ENCODE measurements at places on chromosomes 2 and 18. TPM values are rescaled to one million over a fixed set of nuclear protein-coding genes. Genes with fewer than 3 reads are reported as not detected.

GRCh38 chr2:239186516-239187357, 214.1 kb downstream of the HDAC4 start:
- peaks cover 22% of the 10 kb centered on the region for H3K36me3 ChIP-seq
- H3K4me1 ChIP-seq: peaks cover 5% of the 10 kb centered on the region
- H3K27ac ChIP-seq: no peak overlapping the region

- no peaks in the 10 kb centered on the region for H3K27me3 ChIP-seq
- H3K4me1 ChIP-seq: no peaks in the 10 kb centered on the region
- DNase-seq: no peak
- H3K27ac ChIP-seq: no peak overlapping the region
- H3K4me3 ChIP-seq: no peak overlapping the region
These were observed 164.4 kb downstream of the ETAA1 start for GRCh38 chr2:67561457-67561965.

DNA sequence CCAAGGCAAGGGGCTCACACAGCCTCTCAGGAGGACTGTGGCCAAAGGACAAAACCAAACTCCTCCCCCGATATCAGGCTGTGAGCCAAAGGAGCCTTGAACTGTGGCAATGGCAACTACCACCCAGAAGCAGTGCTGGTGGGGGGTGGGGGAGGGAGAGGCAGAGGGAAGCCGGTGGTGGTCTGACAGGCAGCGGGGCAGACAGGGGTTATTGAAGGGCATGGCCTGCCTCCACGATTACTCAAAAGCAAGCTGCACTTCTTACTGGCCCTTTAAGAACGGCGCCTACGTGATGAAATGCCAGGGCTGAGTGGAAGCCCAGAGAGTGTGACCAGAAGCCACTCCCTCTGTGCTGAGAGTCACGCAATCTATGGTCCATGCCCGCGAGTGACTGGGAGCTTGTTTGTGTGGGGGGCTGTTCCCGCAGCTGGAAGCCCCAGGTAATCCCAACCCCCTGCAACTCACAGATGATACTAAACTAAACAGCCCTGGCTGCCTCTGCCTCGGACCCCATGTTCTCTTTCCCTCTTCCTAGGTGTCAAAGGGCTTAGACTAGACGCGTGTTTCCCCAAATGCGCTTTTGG, 128.2 kb upstream of the CXCR4 start:
- no peak overlapping the region for H3K4me3 ChIP-seq
- DNase-seq: no peak
- no peaks in the 10 kb centered on the region for H3K27me3 ChIP-seq
- no peaks in the 10 kb centered on the region for H3K36me3 ChIP-seq

GRCh38 chr2:105183555-105184323, 57.8 kb upstream of the GPR45 start:
- no peaks in the 10 kb centered on the region for H3K36me3 ChIP-seq
- H3K4me1 ChIP-seq: no peaks in the 10 kb centered on the region
- no peak for DNase-seq
- H3K27me3 ChIP-seq: peaks cover 10% of the 10 kb centered on the region

The ERBB4 gene
- total RNA-seq: not detected

- peak overlapping the region; percentile 36 for H3K4me3 ChIP-seq
- peaks cover 2% of the 10 kb centered on the region for H3K27me3 ChIP-seq
- DNase-seq: no peak
- H3K4me1 ChIP-seq: peaks cover 16% of the 10 kb centered on the region
- no peaks in the 10 kb centered on the region for H3K36me3 ChIP-seq
These were observed 24.9 kb upstream of the COL5A2 start for GRCh38 chr2:189204322-189204941.

Measured in activated CD4-positive, alpha-beta memory T cell treated with anti-CD3 and anti-CD28 coated beads for 36 hours (primary cell).